NAMALWA (cell line): ENCODE measurements at places on chromosomes 7 and 10.

- DNase-seq: no peak
These were observed 171.7 kb downstream of the LCOR start for GRCh38 chr10:97003804-97004201.

- DNase-seq: no peak
These were observed 107.6 kb upstream of the ZNF92 start for GRCh38 chr7:65265933-65266519.

DNA sequence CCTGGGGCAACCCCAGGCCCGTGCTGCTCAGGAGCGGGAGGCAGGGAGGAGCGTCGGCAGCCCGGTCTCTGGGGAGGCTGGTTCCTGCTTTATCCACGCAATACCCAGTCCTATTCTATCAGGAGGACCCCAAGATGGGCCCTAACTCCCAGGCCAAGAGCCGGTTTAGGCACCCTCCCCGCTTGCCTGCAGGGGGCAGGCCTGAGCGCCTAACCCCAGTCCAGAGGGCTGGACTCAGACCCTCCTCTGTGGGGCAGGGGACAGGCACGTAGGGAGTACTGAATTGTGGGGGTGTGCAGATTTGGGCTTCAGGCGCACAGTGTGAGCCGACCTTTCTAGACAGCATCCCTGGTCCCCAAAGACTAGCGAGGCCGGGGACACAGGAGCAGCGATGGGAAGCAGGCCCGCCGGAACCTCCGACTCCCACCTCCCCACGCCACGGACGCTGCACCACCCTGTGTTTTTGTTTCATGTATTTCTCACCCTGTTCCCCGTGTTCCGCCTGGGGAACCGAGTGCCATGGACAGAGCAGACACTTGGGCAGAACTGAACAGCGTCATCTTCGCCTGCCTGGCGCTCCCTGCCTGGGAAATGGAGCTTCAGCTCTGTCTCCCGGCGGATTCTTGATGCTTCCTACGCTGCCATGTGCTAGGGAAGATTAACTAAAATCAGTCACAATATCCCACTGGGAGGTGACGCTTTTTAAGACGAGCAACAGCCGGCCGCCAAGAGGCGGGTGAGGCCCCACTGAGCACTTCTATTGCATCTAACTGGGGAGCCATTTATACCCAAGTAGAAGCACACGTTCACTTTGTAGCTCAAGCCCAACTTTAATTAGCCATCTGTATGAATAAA lies 5.3 kb downstream of the NUDT1 start:
- peak; percentile 69 for DNase-seq

DNA sequence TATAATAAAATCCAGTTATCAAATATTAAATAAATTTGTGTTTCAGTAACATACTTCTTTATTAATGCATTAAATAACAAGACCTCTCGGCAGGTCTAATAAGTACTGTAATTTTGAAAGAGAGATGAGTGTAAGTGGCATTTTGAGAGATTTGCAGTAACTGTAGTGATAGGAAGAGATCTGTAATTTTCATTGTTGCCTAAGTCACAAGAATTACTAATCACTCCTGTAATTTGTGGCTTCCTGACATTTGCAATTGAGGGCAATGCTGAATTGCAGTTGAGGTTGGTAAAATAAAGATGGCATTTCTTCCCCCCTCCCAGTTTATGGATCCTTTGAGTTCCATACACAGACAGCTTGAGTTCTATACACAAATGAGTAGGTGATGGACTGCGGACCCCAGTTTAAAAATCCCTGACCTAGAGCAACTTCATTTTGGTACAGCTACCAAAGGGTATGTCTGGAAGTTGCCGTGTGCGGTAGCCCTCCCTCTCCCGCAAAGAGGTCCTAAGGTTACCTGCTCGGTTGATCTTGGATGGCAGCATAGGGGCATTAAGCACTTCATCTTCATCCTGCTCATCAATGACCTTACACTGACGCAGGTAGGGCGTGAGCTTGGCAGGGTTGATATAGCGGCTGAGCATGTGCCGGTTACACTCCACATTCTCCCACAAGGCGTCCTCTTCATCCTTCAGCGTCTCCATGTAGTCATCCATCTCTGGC lies 96.4 kb downstream of the CARD11 start:
- DNase-seq: no peak

DNA sequence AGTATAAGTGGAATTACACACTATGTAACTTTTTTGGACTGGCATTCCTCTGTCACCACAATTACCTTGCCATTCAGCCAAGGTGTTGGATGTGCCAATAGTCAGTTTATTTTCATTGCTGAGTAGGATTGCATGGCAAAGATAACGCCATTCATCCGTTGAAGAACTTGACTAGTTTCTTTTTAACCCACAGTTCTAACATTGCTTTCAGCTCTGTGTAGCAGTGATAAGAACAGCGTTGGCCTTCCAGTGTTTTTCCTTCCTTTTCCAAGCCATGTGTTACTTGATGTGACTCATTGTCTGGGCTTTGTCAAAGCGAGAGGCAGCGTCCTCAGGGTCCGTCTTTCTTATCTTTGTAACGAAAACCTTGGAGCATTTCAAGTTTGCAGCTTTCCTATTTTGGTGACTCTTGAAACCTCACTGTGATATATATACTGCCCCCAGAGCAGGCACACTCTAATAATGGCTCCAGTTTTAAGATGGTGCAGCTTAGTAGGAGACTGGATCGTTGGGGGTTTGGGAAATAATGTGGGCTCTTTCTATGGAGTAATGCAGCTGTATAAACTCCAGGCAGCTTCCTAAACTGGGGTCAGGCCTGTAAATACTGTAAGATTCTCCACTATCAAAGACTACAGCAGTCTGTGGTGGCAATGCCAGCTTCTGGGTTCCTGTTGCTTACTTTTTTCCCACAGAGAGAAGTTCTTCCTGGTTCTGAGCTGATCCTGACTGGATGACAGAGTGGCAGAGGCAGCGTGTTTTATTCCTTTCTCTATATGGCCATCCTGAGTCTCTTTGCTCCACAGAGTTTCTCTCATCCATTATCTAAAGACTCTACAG lies 41.7 kb downstream of the AKR1E2 start:
- DNase-seq: no peak

- no peak for DNase-seq
These were observed 153.9 kb downstream of the DNAJC1 start for GRCh38 chr10:21849607-21850006.

DNA sequence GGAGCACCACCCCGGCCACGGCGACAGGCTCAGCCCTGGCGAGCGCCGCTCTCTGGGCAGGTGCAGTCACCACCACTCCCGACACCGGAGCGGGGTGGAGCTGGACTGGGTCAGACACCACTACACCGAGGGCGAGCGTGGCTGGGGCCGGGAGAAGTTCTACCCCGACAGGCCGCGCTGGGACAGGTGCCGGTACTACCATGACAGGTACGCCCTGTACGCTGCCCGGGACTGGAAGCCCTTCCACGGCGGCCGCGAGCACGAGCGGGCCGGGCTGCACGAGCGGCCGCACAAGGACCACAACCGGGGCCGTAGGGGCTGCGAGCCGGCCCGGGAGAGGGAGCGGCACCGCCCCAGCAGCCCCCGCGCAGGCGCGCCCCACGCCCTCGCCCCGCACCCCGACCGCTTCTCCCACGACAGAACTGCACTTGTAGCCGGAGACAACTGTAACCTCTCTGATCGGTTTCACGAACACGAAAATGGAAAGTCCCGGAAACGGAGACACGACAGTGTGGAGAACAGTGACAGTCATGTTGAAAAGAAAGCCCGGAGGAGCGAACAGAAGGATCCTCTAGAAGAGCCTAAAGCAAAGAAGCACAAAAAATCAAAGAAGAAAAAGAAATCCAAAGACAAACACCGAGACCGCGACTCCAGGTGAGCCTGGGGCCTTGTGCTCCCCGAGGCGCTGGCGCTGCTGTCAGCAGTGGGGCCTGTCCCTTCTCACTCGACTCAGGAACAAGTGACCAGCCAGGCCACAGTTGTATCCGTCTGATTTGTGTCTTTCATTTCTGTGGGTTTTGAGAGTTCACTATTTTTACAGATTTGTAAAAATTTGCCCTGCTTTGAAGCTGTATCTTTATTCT lies 117.7 kb downstream of the CYTH3 start:
- DNase-seq: no peak

DNA sequence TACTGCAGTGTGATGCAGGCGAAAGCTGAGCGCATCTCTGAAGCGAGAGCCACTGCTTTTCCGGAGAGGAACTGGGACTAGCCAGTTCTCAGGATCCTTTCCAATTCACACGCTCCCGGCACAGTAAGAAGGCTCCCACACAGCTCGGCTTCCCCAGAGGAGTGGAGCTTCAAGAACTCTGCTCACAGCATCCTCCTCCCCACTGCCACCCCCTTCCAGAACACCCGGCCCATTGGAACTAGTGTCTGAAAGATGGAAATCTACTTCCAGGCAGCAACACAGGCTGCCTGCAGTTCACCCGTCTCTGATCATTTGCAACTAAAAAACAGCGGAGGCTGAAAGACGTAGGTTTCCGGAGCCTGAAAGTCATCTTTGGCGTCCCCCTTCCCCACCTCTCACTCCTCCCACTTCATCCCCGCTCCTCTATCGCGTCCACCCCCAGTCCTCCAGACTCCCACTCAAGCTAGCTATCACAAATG lies at the start of gene DGKB:
Gene DGKB, minus strand, starts transcription at position 163 of the 479 bp plus-strand sequence.
- DNase-seq: no peak

DNA sequence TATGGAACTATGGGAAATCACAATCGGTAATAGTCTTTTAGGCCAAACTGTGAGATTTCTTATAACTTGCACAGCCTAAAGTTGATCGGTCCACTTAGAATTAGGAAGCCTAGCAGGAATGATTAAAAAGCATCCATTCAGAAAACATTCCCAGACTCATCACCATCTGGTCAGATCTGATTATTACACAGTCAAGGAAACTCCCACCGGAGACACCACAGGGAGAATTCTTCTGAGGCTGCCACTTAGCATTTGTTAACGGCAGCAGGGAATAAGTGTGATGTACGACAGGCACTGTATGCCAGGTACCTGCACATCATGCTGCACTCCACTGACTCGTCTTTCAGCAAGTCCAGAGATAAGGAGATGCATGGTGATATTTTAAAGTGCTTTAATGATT lies 227.6 kb upstream of the STEAP1 start:
- no peak for DNase-seq

DNA sequence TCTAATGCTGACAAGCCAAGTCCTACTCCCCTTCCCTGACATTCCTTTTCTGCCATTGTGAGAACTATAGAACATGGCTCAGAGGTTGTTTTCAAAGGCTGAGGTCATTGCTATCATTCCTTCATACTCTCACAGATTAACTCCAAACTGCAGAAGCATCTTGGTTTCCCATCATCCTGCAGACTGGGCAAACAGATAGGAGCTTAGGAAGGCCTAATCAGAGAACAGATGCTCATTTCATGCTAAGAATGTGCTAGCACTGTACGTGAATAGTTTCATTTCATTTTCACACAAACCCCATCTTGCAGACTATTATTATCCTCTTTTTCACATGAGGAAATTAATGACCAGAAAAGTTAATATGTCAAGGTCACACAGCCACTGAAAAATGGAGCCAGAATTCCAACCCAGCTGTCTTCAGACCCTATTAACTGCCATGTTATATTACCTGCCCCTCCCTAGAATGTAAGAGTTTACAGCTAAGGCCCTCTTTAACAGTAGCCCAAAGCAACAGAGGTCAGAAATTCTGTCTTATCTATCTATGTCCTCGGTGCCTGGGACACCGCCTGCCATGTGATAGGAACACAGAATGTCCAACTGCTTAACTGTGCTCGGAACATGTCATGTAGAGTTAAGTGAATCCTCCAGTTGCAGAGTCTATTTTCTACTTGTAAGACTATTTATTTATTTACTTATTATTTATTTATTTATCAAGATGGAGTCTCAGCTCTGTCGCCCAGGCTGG lies 2.9 kb upstream of the LCOR start:
- no peak for DNase-seq

- no peak for DNase-seq
These were observed 434.4 kb downstream of the GALNT17 start for GRCh38 chr7:71566376-71566775.

DNA sequence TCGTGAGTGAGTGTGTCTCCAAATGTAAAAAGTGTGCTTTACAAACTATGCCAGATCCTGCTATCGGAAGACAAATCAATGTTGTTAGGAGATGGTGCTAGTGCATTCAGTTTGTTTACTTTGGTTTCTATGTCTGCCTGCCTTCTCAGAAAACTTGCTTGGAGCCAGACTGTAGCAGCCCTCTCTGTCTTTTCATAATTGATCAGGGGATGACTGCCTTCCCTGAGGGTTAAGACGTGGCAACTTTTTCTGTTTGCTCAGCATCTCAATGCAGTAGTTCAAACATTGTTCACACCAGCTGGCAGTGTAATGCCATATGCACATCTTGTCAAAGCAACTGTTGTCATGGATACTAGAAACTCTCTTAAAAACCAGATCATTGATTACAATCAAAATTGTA lies 118.5 kb downstream of the FOXP2 start:
- no peak for DNase-seq

DNA sequence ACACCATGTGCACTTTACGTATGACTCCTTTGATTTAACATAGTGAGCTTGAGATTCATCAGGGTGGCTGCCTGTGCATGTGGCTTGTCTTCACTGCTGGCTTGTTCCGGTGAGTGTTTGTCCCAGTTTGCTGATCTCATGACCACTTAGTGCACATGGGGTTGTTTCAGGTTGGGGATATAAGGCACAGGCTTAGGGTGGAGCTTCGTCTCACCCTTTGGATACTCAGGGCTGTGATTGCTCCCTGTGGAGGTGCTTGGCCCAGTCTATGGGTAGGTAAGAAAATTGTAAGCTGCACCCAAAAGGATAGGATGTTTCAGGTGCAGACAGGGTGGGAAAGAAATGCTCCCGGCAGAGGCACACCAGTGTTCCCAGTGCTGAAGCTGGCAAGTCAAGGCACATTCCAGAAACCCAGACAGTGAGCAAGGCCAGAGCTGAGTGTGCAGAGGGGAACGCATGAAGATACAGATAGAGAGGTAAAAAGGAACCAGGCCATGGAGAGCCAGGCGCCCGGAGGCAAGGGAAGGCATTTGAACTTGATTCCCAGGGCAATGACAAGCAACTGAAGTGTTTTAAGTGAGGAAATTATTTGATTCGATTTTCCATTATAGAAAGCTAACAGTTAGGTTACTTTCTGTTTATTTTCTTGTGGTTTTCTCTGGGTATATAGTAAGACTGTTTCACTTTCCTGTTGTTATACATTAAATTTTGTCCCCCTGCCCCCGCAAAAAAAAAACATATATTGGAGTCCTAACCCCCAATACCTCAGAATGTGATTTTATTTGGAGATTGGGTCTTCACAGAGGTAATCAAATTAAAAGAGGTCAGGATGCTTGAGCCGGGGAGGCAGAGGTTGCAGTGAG lies 289.8 kb upstream of the KLF6 start:
- DNase-seq: no peak

GRCh38 chr7:106616708-106617051 lies 44.3 kb downstream of the CCDC71L start:
- no peak for DNase-seq

- DNase-seq: no peak
These were observed 42.1 kb downstream of the EBF3 start for GRCh38 chr10:129921801-129922597.

- DNase-seq: peak; percentile 72
These were observed 5.8 kb upstream of the KCNH2 start for GRCh38 chr7:150983893-150984368.

GRCh38 chr10:78038791-78039547 lies 5.3 kb downstream of the RPS24 start:
- DNase-seq: no peak
